ENCODE measurements at places on chromosomes 7 and 10.

GRCh38 chr10:121994429-121994941, 5.5 kb downstream of the TACC2 start:
- no peak for DNase-seq

GRCh38 chr7:157499835-157500153, 163.0 kb downstream of the DNAJB6 start:
- DNase-seq: no peak

DNA sequence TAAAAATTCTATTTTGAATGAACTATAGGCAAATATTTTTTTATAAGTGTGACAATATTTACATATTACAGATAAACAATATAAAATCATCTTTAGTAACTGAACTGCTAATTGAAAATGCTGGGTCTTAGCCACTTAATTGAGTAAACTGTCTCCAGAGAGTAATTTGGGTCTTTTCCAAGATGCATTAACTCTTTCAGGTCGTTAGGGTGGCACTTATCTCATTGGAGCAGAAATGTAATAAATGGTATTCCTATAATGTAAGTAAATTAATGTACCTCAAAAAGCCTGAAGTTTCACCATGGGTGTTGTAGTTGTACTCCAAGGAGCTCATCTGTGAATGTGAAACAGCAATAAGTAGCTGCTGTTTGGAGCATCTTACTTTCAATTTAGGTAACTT, 208.5 kb downstream of the EXOC4 start:
- no peak for DNase-seq

GRCh38 chr7:1028044-1028770, 16.1 kb upstream of the GPR146 start:
- peak; percentile 83 for DNase-seq

DNA sequence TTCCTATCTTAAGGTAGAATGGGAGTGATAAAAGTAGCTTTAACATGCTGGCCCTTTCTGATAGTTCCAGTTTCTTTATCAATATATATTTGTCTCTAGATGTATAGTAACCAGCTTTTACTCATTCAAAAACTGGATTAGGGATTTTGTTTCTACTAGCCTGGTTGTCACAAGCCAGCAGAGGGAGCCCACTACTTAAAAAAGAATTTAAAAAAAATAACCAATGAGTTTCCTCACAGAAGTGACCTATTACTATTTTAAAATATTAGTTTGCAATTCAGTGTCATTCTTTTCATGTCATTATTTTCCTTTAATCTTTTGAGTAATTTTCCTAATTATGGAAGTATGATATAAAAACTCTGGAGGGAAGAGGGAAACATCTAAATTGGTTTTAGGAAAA, 142.1 kb downstream of the PHTF2 start:
- peak; percentile 18 for DNase-seq

- no peak for DNase-seq
These were observed 45.1 kb upstream of the INHBA start for GRCh38 chr7:41747961-41748360.

- DNase-seq: no peak
These were observed 48.3 kb upstream of the RPA3 start for GRCh38 chr7:7766671-7767070.

DNA sequence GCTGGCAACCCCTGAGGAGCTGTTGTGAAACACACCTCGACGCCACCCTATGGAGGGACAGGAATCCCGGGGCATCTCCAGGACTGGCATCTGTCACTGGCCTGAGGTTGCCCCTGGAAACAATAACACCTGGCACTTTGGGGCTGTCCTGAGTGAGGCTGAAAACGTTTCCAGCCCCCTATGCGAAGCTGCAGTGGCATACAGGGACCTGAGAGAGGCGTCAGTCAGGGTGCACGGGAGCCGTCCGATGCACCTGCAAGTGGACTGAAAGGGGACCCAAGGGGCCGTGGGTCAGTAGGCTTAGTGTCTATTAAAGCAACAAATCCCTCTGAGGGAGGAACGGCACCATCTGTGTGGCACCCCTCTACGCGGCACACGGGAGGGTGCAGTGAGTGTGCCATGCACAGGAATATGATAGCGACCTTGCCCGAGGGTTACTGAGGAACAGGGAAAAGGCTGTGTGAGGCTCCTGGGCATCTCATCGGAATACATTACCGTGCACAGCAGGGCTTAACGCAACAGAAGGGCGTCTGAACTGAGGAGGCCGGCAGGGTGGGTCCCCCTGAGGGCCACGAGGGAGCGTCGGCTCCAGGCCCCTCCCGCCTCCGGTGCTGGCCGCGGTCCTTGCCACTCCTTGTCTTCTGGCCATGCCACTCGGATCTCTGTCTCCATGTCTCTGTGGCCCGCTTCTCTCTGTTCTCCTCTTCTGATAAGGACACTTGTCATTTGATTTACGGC, 50.4 kb downstream of the FOXL3 start:
- DNase-seq: no peak

GRCh38 chr10:33277135-33277536, 57.3 kb downstream of the NRP1 start:
- DNase-seq: no peak

DNA sequence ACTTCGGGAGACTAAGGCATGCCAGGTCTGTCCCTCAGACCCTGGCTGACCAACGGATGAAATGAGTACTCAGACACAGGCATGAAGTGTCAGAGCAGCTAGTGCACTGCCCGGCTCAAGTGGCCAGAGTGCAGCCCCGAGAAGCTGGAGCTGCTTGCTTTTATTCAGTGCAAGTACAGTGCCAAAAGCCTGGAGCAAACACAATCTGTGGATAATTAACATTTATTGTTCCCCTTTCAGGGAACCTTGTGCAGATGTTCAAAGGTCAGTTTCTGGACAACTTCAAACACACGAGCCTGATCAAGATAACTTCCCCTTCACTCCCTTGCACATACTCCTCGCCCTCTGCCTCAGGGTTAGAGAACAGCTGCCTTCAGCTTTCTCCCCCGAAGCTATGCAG, 7.9 kb upstream of the ATE1 start:
- no peak for DNase-seq
